CD4-positive, alpha-beta T cell treated with Interleukin-10 for 1 hour (primary cell): ENCODE measurements at places on chromosomes 2 and 18.

DNA sequence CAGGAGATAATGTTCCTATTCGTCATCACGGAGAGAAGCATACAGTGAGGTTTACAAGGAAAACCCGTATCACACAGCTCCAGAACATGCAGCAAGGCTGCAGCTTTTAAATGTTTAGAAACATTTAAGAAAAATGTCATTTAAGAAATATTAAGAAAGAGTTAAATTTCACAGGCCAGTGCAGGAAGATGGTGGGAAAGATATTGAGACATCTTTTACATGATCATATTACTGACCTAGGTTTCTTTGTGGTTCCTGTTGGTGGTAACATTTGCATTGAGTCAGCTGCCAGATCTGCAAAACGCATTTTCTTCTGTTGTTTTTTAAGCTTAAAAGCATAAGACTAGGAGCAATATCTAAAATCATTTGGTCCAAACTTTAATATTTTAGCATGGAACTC is 44.9 kb downstream of the CPO start:
- DNase-seq, result no peak

GRCh38 chr2:53268086-53268485 is 499.5 kb upstream of the CHAC2 start:
- no peak for DNase-seq

DNA sequence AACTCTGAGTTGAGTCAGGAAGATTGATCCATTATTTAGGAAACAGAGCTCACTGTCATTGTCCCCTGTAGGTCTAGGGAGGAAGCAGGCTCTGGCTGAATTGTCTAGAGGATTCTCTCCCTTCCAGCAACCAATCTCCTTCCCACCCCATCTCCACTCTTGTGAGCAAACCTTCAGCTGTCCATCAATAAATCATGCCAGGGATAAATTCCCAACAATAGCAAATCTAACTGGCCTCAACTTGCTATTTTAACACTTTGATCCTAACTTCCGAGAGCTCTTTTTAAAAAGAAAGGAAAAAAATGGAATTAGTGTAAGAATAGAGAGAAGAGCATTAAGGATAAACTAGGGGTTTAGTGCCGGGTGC is 53.5 kb downstream of the ATP8B1 start:
- DNase-seq, result no peak

DNA sequence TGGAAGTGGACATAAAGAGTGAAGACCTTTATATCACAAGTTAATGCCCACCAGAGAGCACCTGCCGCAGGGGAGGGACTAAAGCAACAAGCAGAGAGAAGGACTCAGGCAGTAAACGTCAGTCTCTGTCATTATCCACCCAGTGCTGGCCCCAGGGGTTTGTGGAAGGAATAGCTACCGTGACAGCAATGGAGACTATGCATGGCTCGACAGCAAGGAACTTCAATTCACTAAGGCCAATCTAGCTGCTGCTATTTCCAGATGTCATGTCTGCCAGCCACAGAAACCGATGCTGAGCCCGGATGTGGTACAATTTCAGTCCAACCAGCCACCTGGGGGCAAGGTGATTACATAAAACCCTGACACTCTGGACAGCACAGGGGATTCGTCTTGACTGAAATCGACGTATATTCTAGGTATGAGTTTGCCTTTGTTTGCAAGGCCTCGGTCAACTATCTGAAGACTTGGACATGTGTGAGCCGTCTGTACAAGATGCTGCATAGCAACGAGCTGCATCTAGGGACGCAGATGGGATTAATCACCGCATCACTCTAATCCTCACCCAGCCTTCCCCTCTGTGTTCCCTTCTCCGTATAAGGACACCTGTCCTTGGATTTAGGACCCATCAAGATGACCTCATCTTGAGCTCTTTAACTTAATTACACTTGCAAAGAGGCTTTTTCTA is 154.1 kb upstream of the SH3BP4 start:
- no peak for DNase-seq

DNA sequence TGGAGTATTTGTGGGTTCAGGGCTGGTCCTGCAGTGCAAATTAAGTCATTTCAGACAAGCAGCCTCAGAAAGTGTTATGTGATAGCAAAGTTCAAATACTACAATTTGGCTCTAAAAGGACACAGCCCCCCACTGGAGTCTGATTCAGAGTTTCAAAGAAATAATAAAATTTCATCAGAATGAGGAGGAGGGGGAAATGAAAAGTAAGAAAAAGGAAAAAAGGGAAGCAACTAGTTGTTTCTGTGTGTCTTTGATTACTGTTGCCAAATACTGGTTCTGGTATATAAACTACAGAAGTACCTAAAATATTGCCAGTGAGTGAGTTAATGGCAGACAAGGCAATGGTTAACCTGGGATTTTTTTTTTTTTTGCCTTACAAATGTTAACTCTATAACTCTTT is 773.9 kb downstream of the BCL11A start:
- no peak for DNase-seq

DNA sequence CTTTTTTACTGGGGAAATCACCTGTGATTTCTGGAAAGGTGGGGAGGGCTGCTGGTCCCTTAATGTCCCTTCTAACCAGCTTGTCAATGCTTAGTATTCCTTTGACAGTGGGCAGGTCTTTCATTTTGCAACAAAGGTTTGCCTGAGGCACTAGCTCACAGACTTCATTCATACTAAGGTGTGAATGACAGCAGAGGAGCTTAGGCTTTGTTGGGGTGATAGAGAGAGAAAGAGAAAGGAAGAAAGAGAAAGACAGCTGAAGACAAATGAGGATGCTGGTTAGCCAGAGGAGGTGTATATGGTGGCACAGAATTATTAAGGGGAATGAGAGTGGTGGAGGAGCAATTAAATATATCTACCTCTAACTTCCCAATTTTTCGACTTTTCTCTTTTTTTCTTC is 28.9 kb upstream of the GTF2A1L start:
- DNase-seq, result no peak
